ENCODE measurements at places on chromosomes 11 and 22.

DNA sequence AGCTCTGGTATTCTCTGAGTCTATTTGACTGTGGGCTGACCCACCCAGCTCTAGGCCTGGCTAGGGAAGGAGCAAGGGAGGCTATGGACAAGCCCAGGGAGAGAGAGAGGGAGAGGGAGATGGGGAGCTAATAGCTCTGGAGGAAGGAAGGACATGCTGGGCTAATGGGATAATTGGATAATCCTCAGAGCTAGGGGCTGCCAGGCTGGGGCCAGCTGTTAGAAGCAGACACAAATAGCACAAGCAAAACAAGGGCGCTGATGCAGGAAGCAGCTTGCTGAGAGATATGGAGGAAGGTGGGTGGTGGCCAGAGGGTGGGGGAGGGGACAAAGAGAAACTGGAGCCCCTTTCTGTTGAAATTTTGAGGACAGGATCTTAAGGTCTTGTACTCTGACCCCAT, 23.2 kb downstream of the ADORA2A start:
- DNase-seq: no peak

DNA sequence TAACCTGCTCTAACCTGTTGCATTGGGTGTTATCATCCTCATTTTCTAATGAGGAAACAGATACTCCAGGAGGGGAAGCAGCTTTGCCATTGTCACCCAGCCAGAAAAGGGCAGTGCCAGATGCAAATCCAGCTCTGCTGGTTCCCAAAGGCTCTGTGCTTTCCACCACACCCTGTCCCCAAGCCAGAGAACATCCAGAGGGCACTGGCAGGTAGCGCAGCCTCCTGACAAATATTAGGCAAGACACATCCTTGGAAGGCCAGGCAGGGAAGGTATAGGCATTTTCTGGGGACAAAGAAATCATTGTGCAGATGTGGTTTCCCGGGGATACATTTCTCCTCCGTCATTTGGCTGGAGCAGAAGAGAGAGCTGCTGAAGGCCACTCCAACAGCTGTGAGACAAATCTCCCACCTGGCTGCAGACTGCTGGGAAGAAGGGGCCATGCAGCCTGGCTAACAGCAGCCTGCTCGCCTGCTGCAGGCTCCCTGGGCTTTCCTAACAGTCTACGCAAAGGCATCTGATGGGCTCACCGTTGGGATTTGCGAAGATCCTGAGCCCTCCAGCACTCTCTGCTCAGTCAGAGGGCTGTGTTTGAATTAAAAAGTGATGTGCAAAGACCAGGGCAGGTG, 93.9 kb upstream of the PITPNB start:
- no peak for DNase-seq

DNA sequence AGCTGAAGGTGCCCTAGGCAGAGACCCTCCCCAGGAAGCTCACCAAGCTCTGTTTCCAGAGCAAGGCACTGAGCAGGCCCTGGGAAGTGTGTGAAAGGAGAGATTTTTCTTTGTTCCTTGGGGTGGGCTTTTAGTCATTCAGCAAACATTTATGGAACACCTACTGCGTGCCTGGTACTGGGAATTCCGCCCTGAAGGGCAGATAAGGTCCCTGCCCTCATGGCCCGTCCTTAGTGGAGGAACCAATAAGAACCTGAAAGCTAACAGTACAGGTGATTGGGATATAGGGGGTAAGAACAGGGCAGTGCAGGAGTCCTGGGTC, 3.9 kb downstream of the TMEM134 start:
- DNase-seq: no peak

GRCh38 chr11:71485063-71485399, 32.0 kb downstream of the NADSYN1 start:
- no peak for DNase-seq

DNA sequence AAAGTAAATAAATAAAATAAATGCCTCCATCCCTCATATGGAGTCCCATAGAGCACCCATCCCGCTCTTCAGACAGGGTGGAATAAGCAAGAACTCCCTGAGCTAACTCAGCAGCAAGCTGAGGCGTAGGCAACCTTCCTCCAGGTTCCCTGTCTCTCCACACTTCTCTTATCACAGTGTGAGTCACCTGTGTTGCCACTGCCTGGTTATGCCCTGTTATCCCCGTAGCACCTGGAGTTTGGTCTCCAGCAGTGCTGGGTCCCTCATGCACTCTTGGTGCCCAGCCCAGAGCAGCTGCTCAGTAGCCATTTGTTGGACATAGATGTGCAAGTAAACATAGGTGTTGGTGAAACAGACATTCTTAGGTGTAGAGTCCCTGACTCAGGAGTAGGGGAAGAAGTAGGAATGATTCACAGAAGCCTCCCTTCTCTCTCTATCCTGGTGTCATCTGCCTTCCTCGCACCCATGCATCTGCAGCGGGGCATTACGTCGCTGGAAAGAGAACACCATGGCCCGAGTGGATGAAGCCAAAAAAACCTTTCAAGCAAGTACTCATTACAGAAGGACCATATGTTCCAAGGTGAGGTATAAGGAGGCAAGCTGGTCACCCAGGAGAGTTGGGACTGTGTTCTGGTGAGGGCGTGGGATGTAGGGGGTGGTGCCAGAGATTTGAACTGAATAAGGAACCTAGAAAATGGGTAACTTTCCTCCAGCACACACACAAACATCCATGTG, 56.0 kb downstream of the PISD start:
- DNase-seq: no peak

- no peak for DNase-seq
These were observed 849 bp downstream of the TCF20 start for GRCh38 chr22:42269432-42270175.

DNA sequence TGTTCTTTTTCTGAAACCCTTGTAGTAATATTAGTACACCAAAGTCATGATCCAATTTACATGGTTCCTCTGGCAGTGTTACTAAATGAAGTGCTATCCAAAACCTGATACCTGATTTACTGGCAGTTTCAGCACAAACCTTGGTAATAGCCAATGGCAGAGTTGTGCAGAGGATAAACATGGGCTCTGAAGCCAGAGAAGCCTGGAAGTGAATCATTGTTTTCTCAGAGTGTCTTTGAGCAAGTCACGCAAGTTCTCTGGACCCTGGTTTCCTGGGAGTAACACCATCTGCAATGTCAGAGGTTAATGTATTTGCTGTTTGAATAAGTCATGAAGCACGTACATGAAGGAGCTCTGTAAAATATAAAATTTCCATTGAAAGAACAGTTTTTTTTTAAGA, 222.3 kb upstream of the NARS2 start:
- DNase-seq: peak; percentile 94

GRCh38 chr11:12526789-12527188, 147.4 kb upstream of the TEAD1 start:
- peak; percentile 57 for DNase-seq

DNA sequence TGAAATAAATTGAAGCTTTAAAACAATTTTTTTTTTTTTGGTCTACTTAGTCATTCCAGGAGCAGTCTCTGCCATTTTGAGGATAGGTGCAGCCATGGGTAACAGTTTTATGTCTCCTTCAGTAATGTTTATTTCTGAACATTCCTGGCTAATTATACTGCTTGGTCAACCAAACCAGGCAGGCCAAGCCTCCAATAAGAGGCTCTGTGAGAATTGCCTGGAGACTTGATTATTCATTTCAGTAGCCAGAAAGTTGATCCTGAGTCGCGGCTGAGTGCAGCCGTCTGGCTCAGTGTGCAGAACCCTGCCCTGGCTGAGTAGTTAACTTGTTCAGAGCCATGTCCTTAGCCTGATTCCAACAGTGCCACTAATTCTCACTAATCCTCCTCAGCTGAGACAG, 364.0 kb upstream of the FAT3 start:
- no peak for DNase-seq

DNA sequence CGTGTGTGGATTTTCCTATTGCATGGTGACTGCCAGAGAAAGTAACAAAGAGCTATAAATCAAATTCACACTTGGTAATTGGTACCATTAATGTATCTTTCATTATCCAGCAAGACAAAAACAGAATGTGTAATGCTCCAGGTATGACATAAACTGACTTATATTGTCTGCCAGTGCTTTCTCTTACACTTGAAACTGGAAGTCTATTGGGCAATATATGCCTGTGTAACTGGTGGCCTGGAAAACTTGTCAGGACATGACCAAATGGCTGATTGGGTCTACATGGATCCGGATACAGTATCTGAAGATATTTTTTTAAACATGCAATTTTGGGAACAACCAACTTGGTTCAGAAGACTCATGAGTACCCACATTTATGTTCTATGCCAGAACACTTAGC, 174.6 kb upstream of the ARHGAP42 start:
- DNase-seq: no peak

- DNase-seq: peak; percentile 31
These were observed 688 bp downstream of the PTS start for GRCh38 chr11:112226831-112227401.

- DNase-seq: no peak
These were observed 8.4 kb downstream of the KRTAP5-6 start for GRCh38 chr11:1705126-1706052.

DNA sequence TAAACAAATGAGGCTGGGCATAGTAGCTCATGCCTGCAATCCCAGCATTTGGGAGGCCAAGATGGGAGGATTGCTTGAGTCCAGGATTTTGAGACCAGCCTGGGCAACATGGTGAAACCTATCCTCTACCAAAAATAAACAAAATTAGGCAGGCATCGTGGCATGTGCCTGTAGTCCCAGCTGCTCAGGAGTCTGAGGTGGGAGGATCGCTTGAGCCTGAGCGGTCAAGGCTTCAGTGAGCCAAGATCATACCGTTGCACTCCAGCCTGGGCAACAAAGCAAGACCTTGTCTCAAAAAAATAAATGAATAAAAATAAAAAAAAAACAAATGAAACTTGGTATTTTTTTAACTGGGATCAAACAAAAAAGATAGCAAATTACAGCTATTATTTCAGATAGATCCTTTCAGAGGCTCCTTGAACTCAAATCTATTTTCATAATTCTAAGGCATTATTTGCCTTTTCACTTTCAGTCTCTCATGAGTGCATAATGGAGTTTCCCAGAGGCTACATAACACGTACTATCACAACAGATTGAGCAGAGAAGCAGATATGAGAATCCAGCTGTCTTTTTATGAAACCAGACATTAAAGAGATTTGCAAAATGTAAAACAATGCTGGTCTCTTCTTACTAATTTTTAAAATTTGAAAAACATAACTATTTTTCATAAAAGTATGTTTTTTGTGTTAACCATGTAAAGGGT, 23.1 kb downstream of the DDIAS start:
- no peak for DNase-seq

GRCh38 chr11:67983951-67984350, 19.9 kb downstream of the UNC93B1 start:
- no peak for DNase-seq

Measured in brain microvascular endothelial cell (primary cell).